Ascending aorta (tissue), 2 donors: ENCODE measurements at places on chromosomes 5 and 9.

- no peaks in the 10 kb centered on the region for H3K27me3 ChIP-seq
- no peaks in the 10 kb centered on the region for H3K36me3 ChIP-seq
- DNase-seq, result no peak
- H3K4me1 ChIP-seq, result peaks cover 17% of the 10 kb centered on the region
These were observed 14.1 kb downstream of the SLC25A25 start for GRCh38 chr9:128082151-128082550.

DNA sequence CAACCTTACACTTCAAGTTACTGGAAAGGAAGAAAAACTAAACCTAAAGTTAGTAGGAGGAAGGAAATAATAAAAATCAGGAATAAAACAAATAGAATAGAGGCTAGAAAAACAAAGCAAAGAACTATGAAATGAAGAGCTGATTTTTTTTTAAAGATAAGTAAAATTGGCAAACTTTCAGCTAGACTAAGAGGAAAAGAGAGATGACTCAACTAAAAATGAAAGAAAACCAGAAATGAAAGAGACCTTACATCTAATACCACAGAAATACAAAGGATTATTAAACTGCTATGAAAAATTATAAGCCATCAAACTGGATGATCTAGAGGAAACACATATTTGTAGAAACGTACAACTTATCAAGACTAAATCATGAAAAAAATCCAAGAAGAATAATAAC lies 60.0 kb downstream of the PRRC1 start:
- no peaks in the 10 kb centered on the region for H3K36me3 ChIP-seq
- no peak overlapping the region for H3K27ac ChIP-seq
- H3K4me1 ChIP-seq, result no peaks in the 10 kb centered on the region
- H3K4me3 ChIP-seq, result no peak overlapping the region

- no peak overlapping the region for H3K4me3 ChIP-seq
- H3K4me1 ChIP-seq, result peaks cover 35% of the 10 kb centered on the region
- DNase-seq, result no peak
- H3K36me3 ChIP-seq, result no peaks in the 10 kb centered on the region
- H3K27ac ChIP-seq, result no peak overlapping the region
- H3K27me3 ChIP-seq, result no peaks in the 10 kb centered on the region
These were observed 3.8 kb downstream of the LHFPL2 start for GRCh38 chr5:78644741-78645300.

DNA sequence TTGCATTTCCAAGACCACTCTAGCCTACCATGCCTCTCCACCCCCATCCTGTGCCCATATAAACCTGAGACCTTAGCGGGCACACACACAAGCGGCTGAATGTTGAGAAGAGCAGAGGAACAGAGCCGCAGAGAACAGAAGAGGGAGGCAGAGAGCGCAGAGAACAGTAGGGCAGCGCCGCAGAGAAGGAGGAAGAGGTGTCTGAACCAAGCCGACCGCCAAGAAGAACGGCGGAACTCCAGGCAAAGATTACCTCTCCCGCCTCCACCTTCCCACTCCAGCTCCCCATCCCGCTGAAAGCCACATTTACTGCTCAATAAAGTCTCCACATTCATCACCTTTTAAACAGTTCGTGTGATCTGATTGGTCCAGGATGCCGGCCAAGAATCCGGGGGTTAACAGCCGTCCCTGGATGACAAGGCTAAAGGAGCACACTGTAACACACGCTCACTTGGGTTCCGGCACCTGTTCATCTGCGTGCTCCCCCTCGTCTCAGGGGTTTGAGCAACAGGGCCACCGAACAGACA lies 33.2 kb downstream of the GRIN3A start:
- peak overlapping the region; percentile 15 for H3K4me3 ChIP-seq
- no peak overlapping the region for H3K27ac ChIP-seq
- H3K36me3 ChIP-seq, result no peaks in the 10 kb centered on the region
- no peak for DNase-seq
- H3K4me1 ChIP-seq, result no peaks in the 10 kb centered on the region
- H3K27me3 ChIP-seq, result no peaks in the 10 kb centered on the region

DNA sequence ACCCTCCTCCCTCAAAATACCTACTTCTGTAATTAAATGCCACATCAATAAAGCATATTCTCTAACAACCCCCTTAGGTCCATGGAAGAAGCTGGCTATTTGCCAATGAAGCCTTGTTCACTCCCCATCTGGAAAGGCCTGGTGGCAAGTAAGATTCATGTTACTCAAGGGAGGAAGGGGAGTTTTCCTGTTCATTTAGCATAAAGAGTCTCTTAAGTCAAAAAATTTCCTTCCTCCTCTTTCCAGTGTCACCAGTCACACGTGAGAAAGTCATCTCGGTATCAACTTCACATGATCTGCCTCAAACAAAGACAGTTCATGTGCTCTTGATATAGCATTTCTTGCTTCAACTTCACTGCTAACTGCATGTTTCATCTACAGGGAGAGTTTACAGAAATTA lies 32.7 kb upstream of the RIC1 start:
- no peak for DNase-seq
- no peaks in the 10 kb centered on the region for H3K36me3 ChIP-seq
- H3K4me1 ChIP-seq, result no peaks in the 10 kb centered on the region
- H3K27me3 ChIP-seq, result no peaks in the 10 kb centered on the region

- no peak for DNase-seq
- H3K4me3 ChIP-seq, result peak overlapping the region; percentile 70
- H3K27me3 ChIP-seq, result no peaks in the 10 kb centered on the region
- no peak overlapping the region for H3K27ac ChIP-seq
- peaks cover 28% of the 10 kb centered on the region for H3K4me1 ChIP-seq
These were observed 4.8 kb downstream of the NR3C1 start for GRCh38 chr5:143398451-143399237.

GRCh38 chr5:98630621-98631020 lies 142.8 kb upstream of the RGMB start:
- H3K27ac ChIP-seq, result no peak overlapping the region
- H3K4me1 ChIP-seq, result no peaks in the 10 kb centered on the region
- DNase-seq, result no peak
